ELR (cell line): ENCODE measurements at places on chromosomes 6 and 20.
A peak's percentile ranks its signal among the peaks of the same experiment; 100 is the strongest.

- peak; percentile 28 for DNase-seq
Measured at GRCh38 chr20:47304287-47304686, 52.2 kb downstream of the ZMYND8 start.

GRCh38 chr6:75528423-75528822 lies 34.8 kb upstream of the FILIP1 start:
- no peak for DNase-seq

DNA sequence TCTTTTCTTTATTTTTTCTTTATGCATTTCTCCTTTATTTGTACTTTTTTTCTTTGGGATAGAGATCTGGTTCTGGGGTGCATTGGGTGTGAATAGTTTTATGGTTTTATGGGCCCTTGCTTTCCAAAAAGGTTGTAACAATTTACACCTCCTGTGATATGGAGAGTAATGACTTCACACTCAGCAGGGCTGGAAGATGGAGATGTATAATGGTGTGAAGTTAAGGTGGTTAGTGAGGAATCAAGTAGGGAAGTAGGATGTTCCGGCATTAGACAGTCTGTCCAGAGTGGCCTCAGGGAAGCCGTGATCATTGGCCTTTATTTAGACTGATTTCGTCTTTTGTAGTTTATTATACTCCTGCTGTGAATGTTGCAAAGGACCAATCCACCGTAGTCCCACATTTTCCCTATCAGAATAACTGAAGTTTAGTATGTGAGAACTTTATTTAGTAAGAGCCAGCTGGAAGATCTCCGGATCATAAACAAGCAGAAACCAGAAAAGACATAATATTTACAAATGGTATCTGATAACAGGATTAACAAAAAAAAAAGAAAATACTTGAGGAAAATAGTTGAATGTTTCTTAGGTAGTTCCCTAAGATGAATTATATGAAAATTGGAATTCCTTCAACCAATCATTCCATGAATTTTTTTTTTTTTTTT lies 255.5 kb downstream of the TBC1D7 start:
- DNase-seq, result no peak

DNA sequence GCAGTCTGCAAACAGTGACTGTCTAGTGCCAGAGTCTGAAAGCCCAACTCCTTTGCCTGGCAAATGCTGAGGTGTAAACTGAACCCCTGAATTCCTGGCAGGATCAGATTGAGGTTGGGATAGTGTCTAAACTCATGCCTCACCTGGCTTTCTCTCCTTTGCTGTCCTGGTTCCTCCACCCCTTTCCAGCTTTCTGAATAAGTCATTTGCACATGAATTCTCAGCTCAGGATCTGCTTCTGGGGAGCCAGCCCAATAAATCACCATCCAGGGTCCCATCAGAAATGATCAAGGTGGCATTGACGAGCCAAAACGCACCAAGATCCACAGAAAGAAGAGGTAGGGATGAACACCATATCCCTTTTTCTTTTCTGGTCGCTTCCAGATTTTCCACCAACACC lies 301.6 kb downstream of the LRFN2 start:
- DNase-seq, result no peak

DNA sequence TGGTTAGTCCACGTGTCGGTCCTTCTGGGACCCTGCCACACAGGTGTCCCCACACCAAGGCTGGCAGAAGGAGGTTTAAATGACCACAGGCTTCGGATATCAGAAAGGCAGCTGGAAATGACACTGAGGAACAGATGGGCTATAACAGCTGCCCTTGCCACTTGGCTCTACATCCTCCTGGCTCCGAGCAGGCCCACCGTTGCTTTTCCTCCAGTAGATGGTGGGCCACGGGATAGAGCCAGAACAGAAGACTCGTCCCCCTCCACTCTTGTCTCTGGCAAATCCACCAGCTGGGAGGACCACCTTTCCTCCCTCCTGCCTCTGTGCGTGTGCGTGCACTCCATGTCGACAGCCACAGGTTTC lies 17.6 kb downstream of the WRNIP1 start:
- DNase-seq, result no peak

DNA sequence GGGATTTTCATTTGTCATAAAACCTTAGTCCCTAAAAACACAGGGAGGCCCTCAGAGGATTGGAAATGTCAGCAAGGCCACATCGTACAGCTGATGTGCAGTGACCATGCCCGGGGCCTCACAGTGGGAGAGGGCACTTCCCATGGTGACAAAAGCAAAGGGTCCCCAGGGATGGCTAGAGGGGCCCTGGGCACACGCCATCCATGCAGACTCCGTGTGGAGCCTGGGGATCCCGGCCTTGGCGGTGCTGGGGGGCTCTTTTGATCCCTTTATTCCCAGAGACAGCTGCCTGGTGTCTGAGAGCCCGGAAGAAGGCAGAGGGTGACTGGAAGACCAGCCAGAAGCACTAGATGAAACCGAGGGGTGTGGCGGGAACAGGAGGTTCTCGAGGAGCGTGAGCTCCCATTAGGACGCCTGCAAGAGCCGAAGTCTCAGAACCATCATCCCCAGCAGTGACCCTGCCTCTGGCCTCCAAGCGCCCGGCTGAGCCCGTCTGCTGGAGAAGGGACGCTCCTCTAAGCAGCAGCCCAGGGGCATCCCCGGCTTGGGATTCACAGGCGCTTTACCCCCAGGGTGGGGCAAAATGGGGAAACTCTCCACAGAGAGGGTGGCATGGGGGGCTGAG lies 49.1 kb upstream of the FRMD1 start:
- DNase-seq, result no peak

GRCh38 chr6:79426625-79427278 lies 110.5 kb downstream of the LCA5 start:
- no peak for DNase-seq
